ENCODE measurements at places on chromosomes 4 and X. TPM values are rescaled to one million over a fixed set of nuclear protein-coding genes. Genes with fewer than 3 reads are reported as not detected.

DNA sequence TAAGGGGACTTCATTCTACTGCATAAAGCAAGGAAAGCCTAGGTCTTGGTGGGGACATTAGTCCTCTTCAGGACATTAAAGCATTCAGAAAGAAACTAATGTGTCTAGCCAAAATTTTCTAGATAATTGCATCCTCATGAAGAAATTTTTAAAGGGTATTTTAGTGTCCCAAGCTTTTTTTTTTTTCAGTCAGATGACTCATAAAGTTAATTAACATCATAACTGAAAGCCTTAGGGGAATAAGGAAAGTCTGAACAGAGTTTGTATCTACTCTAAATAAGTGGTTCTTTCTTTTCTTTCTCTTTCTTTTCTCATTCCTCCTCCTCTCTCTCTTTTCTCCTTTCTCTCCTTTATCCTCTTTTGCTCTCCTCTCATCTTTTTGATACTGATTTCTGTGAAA lies 202.4 kb downstream of the ADAMTS3 start:
- no peaks in the 10 kb centered on the region for H3K27me3 ChIP-seq
- DNase-seq, result no peak
- H3K4me1 ChIP-seq, result no peaks in the 10 kb centered on the region
- H3K27ac ChIP-seq, result no peak overlapping the region
- H3K4me3 ChIP-seq, result no peak overlapping the region

SPP1 gene
- 1.6 TPM for total RNA-seq

GRCh38 chr4:27149541-27150212 lies 289.0 kb downstream of the STIM2 start:
- no peaks in the 10 kb centered on the region for H3K36me3 ChIP-seq
- no peaks in the 10 kb centered on the region for H3K4me1 ChIP-seq
- no peaks in the 10 kb centered on the region for H3K27me3 ChIP-seq
- H3K4me3 ChIP-seq, result no peak overlapping the region

GRCh38 chr4:170090352-170091052 lies 746 bp upstream of the AADAT start:
- DNase-seq, result no peak
- peak overlapping the region; percentile 68 for H3K4me3 ChIP-seq
- H3K36me3 ChIP-seq, result no peaks in the 10 kb centered on the region
- H3K4me1 ChIP-seq, result peaks cover 5% of the 10 kb centered on the region

DNA sequence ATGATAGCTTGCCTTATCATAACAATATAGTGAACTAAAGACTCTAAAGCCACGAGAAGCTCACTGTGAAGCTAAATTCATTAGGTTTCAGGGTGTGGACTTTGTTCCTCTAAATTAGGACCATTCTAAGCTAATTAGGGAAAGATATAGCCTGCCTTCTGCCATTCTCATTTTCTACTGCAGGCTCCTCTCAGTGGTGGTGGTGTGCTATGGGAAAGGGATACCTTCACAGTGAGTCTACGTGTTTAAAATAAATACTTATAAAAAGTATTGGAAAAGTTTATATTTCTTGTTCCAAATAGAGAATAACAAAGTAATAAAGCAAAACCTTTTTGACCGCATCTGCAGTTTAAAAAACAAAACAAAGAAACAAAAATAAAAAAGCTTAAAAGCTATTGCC lies 327.7 kb downstream of the PAPSS1 start:
- H3K4me3 ChIP-seq, result no peak overlapping the region
- H3K36me3 ChIP-seq, result no peaks in the 10 kb centered on the region
- DNase-seq, result no peak

FREM3 gene
- not detected for total RNA-seq

- DNase-seq, result no peak
- no peak overlapping the region for H3K27ac ChIP-seq
- H3K4me1 ChIP-seq, result peaks cover 4% of the 10 kb centered on the region
- peaks cover 11% of the 10 kb centered on the region for H3K27me3 ChIP-seq
- H3K36me3 ChIP-seq, result no peaks in the 10 kb centered on the region
Measured at GRCh38 chrX:133989490-133989889, 4.1 kb upstream of the GPC3 start.

- no peaks in the 10 kb centered on the region for H3K27me3 ChIP-seq
- DNase-seq, result no peak
- H3K36me3 ChIP-seq, result no peaks in the 10 kb centered on the region
Measured at GRCh38 chrX:21153503-21153902, 220.7 kb upstream of the CNKSR2 start.

GIMD1 gene
- not detected for total RNA-seq

GRCh38 chrX:70445951-70446350 lies 1.3 kb downstream of the DLG3 start:
- no peak overlapping the region for H3K27ac ChIP-seq
- peaks cover 8% of the 10 kb centered on the region for H3K27me3 ChIP-seq
- no peak overlapping the region for H3K4me3 ChIP-seq
- no peaks in the 10 kb centered on the region for H3K36me3 ChIP-seq

DNA sequence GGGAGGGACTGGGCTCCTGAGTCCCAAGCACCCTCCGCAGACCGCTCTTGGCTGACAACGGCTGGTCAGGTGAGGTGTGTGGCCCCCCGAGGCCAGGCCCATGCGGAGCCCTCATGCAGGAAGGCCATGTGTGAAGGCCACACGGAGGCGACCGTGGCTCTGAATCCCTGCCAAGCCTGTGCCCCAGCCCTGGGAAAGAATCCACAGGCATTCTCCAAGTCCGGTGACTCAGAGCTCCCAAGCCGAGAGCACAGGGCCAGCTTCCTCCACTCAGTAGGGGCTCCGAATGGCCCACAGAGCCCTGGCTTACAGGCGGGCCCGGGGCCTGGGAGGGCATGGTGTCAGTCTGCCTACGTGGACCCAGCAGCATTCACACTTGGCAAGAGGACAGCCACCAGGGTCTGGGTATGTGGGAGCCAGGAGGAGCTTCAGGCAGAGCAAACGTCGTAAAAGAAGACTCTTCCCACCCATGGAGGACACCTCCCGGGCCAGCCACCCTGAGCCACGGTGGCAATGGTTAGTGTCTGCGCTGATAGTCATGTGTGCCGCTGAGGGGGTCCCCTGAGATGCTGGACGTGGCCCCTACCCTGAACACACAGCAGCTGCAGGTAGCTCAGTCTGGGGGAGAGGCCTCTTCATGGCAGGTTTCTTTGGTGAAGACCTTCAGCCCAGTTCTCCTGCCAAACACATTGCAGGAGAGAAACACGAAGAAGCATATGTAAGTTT lies 105.7 kb downstream of the PSAPL1 start:
- DNase-seq, result no peak
- H3K27me3 ChIP-seq, result no peaks in the 10 kb centered on the region
- H3K4me1 ChIP-seq, result peaks cover 4% of the 10 kb centered on the region
- H3K4me3 ChIP-seq, result no peak overlapping the region
- H3K36me3 ChIP-seq, result no peaks in the 10 kb centered on the region

- peaks cover 50% of the 10 kb centered on the region for H3K4me1 ChIP-seq
- H3K4me3 ChIP-seq, result no peak overlapping the region
- H3K27ac ChIP-seq, result peak overlapping the region; percentile 66
- no peak for DNase-seq
- H3K27me3 ChIP-seq, result no peaks in the 10 kb centered on the region
Measured at GRCh38 chrX:154539077-154539476, 7.6 kb downstream of the G6PD start.

DNA sequence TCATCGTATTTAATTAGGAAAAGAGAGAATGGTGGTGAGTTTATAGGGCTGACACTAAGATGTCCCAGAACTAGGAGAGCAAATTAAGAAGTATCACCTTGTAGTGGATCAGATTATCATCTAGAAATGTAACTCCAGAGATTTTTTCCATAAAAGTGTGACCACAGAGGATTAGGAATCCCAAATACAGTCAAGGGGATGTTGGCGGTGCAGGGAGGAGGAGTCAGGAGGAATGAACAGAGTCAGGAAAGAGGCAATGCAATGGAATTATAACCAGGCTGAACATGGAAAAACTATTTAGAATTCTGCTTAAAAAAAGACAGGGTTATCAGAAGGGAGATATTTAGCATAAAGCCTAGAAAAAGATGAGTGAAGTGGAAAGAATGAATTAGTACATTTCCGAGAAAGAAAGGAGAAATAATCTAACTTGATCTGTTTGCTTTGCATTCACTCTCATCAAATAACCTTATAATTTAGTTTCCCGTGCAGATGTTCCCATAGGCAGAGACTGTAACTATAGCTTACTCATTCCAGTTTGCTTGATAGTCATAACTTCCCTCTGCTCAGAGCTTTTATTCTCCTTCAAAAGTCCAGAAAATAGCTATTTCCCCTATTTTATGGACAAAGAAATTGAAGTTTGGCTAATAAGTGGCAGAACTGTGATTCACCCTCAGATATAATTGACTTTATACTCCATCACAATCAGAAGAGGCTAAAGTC lies 56.4 kb downstream of the SCFD2 start:
- no peak overlapping the region for H3K4me3 ChIP-seq
- DNase-seq, result no peak
- no peaks in the 10 kb centered on the region for H3K36me3 ChIP-seq
- H3K4me1 ChIP-seq, result no peaks in the 10 kb centered on the region
- H3K27me3 ChIP-seq, result no peaks in the 10 kb centered on the region

RRH gene
- total RNA-seq, result 0.15 TPM

SYTL4 gene
- total RNA-seq, result 0.15 TPM

ZNF827 gene
- total RNA-seq, result 6.3 TPM

DNA sequence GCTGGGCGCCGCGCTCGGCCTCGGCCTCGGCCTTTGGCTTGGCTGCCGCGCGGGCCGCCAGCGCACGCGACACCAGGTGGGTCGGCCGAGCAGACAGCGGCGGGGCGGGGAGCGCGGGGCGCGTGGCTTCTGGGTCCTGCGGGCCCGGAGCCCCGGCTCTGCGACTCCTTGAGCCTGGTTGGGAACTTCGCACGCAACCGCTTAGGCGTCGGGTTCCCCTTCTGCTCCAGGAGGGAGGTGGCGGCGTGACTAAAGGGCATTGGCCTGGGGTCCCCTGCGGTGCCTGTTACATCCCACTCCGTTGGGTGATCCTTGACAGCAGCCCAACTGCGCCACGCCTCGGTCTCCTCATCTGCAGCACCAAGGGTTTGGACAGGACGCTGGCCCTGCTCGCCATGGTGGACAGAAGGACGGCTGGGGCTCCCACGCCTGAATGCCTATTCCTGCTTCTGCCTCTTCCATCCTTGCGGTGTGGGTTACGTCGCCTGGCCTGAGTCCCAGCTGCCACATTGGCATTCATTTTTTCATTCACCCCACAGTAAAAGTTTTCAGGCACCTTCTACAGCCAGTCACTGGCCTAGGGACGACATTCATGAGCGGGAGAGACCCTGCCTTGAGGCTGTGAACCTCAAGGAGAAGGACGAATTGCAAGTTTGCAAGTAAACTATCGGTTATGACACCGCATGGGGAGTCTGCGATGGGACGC lies 631 bp downstream of the EVC start:
- no peak for DNase-seq
- peak overlapping the region; percentile 59 for H3K4me3 ChIP-seq
- no peaks in the 10 kb centered on the region for H3K36me3 ChIP-seq
- H3K27me3 ChIP-seq, result no peaks in the 10 kb centered on the region
- H3K4me1 ChIP-seq, result peaks cover 9% of the 10 kb centered on the region

- no peaks in the 10 kb centered on the region for H3K36me3 ChIP-seq
- H3K27ac ChIP-seq, result no peak overlapping the region
- H3K4me1 ChIP-seq, result no peaks in the 10 kb centered on the region
Measured at GRCh38 chr4:171629182-171629581, 184.0 kb upstream of the GALNTL6 start.

GRCh38 chr4:173231916-173232315 lies 63.3 kb downstream of the GALNT7 start:
- no peaks in the 10 kb centered on the region for H3K36me3 ChIP-seq
- no peak overlapping the region for H3K4me3 ChIP-seq
- no peak for DNase-seq
- peak overlapping the region; percentile 88 for H3K27ac ChIP-seq

GRCh38 chr4:39621582-39621981 lies 17.1 kb downstream of the SMIM14 start:
- peak overlapping the region; percentile 24 for H3K4me3 ChIP-seq
- peaks cover 51% of the 10 kb centered on the region for H3K4me1 ChIP-seq
- peak overlapping the region; percentile 98 for H3K27ac ChIP-seq
- H3K27me3 ChIP-seq, result no peaks in the 10 kb centered on the region
- no peak for DNase-seq

DNA sequence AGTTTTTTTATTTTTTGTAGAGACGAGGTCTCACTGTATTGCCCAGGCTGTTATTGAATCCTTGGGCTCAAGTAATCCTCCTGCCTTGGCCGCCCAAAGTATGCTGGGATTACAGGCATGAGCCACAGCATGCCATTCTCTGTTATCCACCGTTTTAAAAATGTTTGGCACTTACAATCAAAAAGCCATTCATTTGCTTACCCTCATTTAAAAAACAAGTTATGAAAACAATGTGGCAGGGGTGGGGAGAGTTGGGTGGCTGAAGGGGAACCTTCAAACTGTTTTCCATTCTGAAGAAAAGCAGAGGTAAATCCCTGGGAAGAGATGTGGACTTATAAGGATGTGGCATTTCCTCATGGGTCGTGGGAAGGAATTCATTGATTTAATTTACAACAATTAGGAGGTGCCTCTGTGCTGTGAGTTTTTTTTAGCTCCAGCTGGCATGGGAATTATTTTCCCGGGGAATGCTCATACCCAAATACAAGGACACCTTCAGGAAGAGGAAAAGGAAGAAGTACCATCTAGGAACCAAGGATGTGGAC lies 103.5 kb downstream of the MID1 start:
- H3K4me3 ChIP-seq, result no peak overlapping the region
- no peak overlapping the region for H3K27ac ChIP-seq
- no peaks in the 10 kb centered on the region for H3K27me3 ChIP-seq
- DNase-seq, result no peak
- no peaks in the 10 kb centered on the region for H3K36me3 ChIP-seq

GRCh38 chr4:152081024-152081423 lies 320.2 kb upstream of the GATB start:
- no peak overlapping the region for H3K4me3 ChIP-seq
- no peak overlapping the region for H3K27ac ChIP-seq
- no peaks in the 10 kb centered on the region for H3K4me1 ChIP-seq
- DNase-seq, result no peak
- no peaks in the 10 kb centered on the region for H3K36me3 ChIP-seq
- H3K27me3 ChIP-seq, result no peaks in the 10 kb centered on the region

CETN2 gene
- total RNA-seq, result 63.3 TPM

DNA sequence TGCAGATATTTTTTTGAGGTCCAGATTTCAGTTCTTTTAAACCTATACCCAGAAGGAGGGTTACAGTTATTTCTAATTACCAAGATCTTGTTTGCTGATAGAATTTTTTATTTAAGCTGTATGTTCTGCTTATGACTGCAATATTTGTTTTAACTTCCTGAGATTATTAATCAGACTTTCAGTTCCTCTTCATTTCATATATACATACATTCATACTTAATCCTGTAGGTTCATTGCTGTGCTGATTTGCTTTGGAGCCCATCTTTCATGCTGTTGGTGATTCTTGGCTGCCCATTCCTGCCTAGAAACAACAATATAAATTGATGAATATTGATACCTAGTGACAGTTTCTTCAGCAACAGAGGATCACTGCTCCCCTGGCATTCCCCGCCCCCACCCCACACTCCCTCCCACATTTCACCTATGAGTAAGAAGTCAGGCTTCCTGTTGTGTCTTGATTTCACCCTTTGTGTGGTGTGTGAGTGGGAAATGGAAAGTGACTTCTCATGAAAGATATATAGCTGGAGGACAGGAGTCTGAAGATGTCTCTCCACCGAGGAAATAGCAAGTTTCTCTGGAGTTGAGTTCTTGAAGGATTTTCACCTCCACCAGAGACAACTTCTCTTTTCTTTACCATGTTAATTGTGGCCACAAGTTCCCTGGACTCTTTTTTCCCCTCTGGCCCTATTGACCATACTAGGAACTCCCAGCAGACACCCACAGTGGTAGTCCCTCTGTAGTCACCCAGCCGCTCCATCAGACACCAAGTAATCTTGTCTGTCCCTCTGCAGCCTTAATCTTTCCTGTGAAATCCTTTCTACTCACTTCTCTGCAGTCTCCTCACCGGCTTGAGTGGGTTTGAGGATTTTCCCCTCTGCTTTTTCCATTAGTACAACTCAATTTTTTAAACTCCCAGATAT lies 118.4 kb downstream of the ASB9 start:
- DNase-seq, result no peak
- H3K4me3 ChIP-seq, result no peak overlapping the region
- H3K4me1 ChIP-seq, result no peaks in the 10 kb centered on the region
- no peaks in the 10 kb centered on the region for H3K27me3 ChIP-seq
- no peaks in the 10 kb centered on the region for H3K36me3 ChIP-seq

Data from Panc1 (cell line).